Activated B cell treated with CpG ODN at 0.5 μM for 24 hours (primary cell): ENCODE measurements at places on chromosomes 3 and 15.
A peak's percentile ranks its signal among the peaks of the same experiment; 100 is the strongest.

- DNase-seq: no peak
These were observed 72.7 kb upstream of the ABI3BP start for GRCh38 chr3:101065962-101066361.

DNA sequence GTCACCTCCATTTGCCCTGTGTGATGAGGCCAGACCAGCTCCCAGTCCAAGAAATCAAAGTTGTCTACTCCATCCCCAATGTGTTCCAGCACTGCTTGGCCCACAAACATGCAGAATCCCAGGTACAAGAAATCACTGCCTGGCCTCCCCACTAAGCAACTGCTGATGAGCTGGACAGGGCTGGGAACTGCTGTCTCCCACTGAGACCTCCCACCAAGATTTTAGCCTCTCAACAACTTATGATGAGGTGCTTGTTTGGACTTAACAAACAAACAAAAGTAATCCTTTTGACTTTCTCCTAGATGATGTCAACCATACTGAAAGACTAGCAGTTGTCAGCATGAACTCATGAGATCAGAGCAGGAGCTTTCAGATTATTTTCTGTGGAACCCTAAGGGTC lies 260.1 kb upstream of the UBE2E2 start:
- no peak for DNase-seq

GRCh38 chr3:140170612-140171011 lies 235.6 kb downstream of the CLSTN2 start:
- DNase-seq: no peak

GRCh38 chr15:89776274-89777072 lies at the start of gene MESP2:
Gene MESP2 (plus strand): TSS chr15:89776332. CDS start chr15:89776358, 26 bp downstream.
- DNase-seq: peak; percentile 61

DNA sequence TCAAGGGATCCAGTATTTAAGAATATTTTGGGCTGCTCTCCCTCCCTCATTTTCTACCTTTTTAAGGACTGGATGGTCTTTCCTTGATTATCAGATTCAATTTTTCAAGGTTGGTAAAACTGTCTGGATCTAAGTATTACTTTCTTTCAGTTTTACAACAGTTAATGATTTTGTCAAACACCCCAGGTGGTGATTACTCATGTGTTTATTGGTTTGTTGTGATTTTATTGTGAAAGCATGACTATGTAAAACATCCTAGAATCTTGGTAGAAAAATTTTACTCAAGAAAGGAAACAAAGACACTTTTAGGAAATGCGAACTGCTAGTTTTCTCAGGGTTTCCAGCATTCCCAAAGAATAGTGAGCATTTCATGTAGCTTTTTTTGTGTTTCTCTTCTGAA lies 7.3 kb downstream of the GTF2E1 start:
- DNase-seq: no peak

DNA sequence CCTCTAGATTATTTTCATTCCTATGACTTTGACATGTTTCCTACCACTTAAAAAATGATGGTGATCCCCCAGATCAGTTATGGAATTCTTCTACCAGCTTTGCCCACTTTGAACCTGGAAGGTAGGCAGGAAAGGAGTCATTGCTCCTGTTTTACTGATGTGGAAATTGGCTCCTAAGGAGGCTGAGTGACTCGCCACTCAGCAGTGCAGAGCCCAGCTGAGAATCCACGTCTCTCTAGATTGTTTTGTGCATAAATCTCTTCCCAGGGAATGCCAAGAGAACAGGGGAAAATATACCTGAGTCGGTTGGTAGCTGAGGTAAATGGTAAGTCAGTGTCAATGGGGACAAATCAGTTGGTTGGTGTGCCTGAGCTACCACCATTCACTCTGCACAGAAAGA lies 4.7 kb downstream of the LTF start:
- no peak for DNase-seq

DNA sequence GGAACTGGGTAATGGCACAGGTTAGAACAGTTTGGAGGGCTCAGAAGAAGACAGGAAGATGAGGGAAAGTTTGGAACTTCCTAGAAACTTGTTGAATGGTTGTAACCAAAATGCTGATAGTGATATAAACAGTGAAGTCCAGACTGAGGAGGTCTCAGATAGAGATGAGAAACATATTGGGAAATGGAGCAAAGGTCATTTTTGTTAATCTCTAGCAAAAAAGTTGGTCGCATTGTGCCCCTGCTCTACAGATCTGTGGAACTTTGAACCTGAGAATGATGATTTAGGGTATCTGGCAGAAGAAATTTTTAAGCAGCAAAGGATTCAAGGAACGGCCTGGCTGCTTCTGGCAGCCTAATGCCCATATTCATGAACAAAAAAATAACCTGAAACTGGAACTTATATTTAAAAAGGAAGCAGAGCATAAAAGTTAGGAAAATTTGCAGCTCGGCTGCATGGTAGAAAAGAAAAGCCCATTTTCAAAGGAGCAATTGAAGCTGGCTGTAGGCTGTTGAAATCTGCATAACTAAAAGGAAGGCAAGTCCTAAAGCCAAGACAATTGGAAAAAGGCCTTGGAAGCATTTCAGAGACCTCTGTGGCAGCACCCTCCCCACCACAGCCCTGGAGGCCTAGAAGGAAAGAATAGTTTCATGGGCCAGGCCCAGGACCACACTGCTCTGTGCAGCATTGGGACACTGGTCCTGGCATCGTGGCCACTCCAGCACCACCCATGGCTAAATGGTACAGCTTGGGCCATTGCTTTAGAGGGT lies 182.6 kb upstream of the CD96 start:
- DNase-seq: no peak
